ENCODE measurements at places on chromosomes 3 and 15. TPM values are rescaled to one million over a fixed set of nuclear protein-coding genes. Genes with fewer than 3 reads are reported as not detected.

The OCA2 gene
- total RNA-seq, result not detected

DNA sequence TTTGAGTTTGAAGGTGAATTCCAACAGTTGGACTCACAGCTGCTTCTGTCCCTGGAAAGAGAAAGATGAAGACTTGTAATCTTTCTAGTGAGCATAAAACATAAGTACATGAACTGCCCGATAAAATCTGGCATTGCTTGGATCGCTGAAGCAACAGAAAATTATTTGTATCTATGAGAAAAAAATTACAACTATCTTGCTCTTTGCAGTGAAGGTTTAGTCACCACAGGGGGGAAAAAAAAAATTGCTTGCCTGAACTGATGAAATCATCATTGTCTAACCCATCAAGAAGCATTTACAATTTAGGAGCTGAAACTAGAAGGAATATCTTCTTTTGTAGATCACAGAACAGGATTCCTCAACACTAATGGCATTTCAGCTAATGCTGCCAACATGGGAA, 20.0 kb downstream of the TMEM207 start:
- DNase-seq, result no peak

DNA sequence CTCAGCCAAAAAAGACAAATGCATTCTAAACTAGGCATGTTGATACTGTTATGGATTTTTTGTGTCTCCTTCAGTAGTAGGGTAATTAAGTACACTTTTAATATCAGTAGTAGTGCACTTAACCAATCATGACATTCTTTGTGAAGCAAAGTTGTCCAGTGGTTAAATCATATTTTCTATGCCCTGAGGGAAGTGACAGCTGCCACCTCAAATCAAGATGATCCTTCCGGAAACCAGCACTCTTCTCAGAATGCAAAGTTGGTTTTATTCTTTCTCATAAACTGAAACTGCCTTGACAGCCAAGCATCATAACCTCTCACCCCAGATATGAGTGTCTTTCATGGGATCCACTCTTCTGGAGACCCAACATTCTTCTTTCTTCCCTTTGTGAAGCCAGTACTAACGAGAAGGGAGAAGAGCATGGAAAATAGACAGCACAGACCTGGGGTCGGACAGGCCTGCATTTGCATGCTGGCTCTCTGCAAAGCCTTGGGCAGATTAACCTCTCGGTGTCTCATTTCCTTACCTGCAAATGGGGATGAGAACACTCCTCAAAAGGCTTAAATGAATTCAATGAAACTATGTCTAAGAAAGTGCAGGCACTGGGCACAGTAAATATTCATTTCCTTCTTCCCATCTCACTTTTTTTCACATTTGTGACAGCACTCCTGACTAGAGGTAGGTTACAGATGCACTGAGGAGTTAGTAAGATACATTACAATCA, 13.2 kb downstream of the AAGAB start:
- DNase-seq, result no peak

DNA sequence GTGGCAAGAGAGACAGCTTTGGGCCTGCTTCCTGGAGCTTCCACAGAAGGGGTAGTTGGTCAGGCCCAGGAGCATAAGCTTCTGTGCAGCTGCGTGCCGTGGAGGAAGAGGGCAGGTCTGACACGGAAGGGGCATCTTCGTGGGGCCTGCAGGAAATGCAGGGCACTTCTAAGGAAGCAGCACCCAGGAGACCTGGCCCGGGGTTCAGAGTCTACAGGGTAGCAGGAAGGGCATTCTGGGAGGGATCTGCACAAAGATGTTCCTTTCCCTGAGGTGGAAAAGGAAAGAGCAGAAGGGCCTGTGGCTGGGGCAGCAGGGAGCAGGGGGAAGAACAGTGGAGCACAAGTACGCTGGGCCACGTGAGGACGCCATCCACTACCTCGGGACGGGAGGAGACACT, 85.1 kb downstream of the DNAJB8 start:
- DNase-seq, result no peak

DNA sequence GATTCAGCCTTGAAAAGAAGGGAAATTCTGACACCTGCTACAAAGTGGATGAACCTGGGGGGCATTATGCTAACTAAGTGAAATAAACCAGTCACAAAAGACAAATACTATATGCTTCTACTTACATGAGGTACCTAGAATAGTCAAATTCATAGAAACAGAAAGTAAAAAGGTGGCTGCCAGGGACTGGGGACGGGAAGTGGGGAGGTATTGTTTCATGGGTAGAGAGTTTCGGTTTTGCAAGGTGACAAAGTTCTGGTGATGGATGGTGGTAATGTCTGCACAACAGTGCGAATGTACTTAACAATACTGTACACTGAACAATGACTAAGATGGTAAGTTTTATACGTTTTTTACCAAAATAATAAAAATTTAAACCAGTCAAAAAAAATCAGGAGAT, 4.8 kb downstream of the IDH2 start:
- no peak for DNase-seq

DNA sequence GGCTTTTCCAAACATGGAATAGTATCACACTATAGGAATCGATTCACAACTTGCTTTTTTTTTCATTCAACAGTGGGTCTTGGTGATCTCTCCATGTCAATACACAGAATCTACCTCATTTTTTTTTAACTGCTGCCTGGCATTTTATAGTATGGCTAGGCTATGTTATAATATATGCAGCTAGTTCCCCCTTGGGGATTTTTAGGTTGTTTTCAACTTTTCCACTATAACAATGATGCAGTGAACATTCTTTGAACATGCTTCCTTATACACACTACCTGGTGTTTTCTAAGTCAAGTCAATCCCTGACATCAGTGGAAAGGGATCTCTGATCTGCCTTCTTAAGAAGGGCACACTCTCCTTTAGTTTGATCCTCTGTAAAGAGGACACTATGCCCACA, 46.5 kb upstream of the PLXND1 start:
- DNase-seq, result no peak

- no peak for DNase-seq
These were observed 2.7 kb downstream of the MCM2 start for GRCh38 chr3:127600749-127601456.

DNA sequence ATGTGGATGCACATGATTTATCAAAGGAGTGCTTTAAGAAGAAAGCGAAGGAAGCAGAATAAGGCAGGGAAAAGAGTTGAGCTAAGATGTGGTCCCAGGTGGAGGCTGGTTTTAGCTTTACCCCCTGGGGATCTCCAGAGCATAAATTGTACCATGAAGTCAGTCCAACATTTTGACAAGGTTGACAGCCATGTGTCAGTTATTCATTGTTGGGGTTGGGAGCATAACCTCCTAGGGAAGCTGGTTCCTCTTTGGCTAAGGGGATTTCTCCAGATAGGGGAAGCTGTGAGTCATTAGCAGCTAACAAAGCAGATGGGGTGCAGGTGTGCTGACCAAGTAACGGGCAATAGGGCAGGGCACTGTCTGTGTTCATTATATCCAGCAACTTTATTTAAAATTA, 123.7 kb upstream of the IGSF10 start:
- no peak for DNase-seq

- no peak for DNase-seq
These were observed 30.4 kb upstream of the RARRES1 start for GRCh38 chr3:158762701-158763100.
